ENCODE measurements at places on chromosomes 4 and X. TPM values are rescaled to one million over a fixed set of nuclear protein-coding genes. Genes with fewer than 3 reads are reported as not detected.

DNA sequence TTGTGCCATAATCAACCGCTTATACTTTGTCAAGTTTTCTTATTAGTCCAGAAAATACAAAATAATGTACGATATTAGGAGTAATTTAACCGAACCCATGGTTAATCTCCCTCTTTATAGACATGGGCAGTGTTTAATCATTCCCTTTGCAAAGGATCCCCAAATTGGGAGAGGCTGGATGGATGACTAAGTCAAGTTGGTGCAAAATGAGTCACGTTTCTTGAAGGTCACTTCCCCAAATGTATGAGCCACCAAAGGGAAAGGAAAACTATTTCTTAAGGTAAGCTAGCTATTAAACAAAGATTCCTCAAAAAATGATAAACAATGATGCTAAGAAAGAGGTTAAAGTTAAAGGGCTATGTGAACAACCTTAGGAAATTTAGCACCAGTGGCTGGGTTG, 17.5 kb downstream of the MAML3 start:
- H3K36me3 ChIP-seq, result no peaks in the 10 kb centered on the region
- H3K27ac ChIP-seq, result no peak overlapping the region
- no peak for DNase-seq
- H3K4me3 ChIP-seq, result no peak overlapping the region
- peaks cover 17% of the 10 kb centered on the region for H3K4me1 ChIP-seq
- H3K27me3 ChIP-seq, result peaks cover 27% of the 10 kb centered on the region

- peaks cover 78% of the 10 kb centered on the region for H3K4me1 ChIP-seq
- H3K27me3 ChIP-seq, result no peaks in the 10 kb centered on the region
- H3K27ac ChIP-seq, result peak overlapping the region; percentile 88
- H3K4me3 ChIP-seq, result peak overlapping the region; percentile 55
Measured at GRCh38 chrX:149521438-149521837, 16.3 kb upstream of the IDS start.

DNA sequence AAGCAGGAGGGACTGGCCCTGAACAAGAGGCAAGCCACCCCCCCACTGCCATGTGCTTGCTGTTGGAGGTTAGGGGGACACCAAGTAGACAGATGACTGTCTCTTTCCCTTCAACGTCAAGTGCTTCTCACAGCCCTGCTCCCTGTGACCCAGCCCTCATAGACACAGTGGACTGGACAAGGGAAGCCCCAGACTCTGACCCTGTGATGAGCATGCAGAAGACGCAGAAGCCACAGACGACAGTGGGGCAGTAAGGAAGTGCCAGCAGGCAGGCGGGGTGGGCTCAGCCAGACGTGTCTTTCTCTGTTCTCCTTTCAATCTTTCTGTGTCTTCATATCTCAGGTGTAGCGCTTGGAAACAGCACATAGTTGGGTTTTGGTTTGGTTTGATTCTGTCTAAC, 2.4 kb upstream of the L1CAM start:
- no peak overlapping the region for H3K27ac ChIP-seq
- no peak for DNase-seq
- peaks cover 2% of the 10 kb centered on the region for H3K4me1 ChIP-seq
- H3K4me3 ChIP-seq, result no peak overlapping the region
- H3K36me3 ChIP-seq, result no peaks in the 10 kb centered on the region

- no peak overlapping the region for H3K27ac ChIP-seq
- no peaks in the 10 kb centered on the region for H3K4me1 ChIP-seq
- H3K27me3 ChIP-seq, result no peaks in the 10 kb centered on the region
- H3K36me3 ChIP-seq, result peaks cover 1% of the 10 kb centered on the region
- DNase-seq, result no peak
- H3K4me3 ChIP-seq, result no peak overlapping the region
Measured at GRCh38 chrX:97363843-97364242, 480.1 kb downstream of the RPA4 start.

CPLX1 gene
- 1.3 TPM for total RNA-seq

CD99L2 gene
- 21.2 TPM for total RNA-seq

DNA sequence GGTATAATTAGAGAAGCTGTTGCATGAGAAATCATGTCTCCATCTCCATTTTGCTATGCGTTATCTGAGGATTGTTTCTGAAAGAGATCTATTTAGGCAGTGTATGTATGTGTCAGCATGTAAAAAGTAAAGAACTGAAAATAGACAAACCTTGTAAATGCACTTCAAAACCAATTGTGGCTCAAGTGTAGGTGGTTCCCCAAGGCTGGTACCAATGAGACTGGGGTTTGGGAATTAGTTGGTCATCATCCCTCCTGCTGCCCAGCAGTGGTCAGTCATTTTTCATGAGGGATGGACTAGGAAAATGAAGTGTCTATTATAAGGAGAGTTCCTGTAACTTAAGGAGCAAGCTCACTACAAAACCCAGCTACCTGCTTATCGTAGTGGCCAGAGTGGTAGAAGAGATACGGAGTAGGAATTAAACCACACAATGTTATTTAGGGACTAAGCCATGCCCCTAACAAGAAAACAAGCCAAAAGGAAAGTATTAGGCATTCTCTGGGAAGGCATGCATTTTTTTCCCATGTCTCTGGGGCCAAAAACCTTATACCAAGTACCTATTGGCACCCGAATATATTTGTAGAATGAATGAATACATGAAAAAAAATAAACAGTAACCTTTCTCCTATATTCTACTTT, 259.0 kb downstream of the CHIC1 start:
- no peak overlapping the region for H3K4me3 ChIP-seq
- H3K27ac ChIP-seq, result no peak overlapping the region
- H3K4me1 ChIP-seq, result no peaks in the 10 kb centered on the region
- H3K36me3 ChIP-seq, result no peaks in the 10 kb centered on the region
- DNase-seq, result no peak

- no peaks in the 10 kb centered on the region for H3K4me1 ChIP-seq
- no peak overlapping the region for H3K27ac ChIP-seq
- peaks cover 1% of the 10 kb centered on the region for H3K36me3 ChIP-seq
- DNase-seq, result no peak
- H3K4me3 ChIP-seq, result no peak overlapping the region
Measured at GRCh38 chr4:100949350-100949935, 397.9 kb downstream of the PPP3CA start.

GRCh38 chr4:833156-833555, 7.2 kb upstream of the CPLX1 start:
- no peak overlapping the region for H3K27ac ChIP-seq
- H3K36me3 ChIP-seq, result peaks cover 9% of the 10 kb centered on the region
- H3K4me3 ChIP-seq, result no peak overlapping the region
- peaks cover 4% of the 10 kb centered on the region for H3K4me1 ChIP-seq
